ENCODE measurements at places on chromosomes 6 and 20.

GRCh38 chr6:107778265-107778664 is 45.8 kb downstream of the SCML4 start:
- no peak for DNase-seq

GRCh38 chr6:99645986-99646385 is 39.4 kb downstream of the PRDM13 start:
- DNase-seq: no peak

DNA sequence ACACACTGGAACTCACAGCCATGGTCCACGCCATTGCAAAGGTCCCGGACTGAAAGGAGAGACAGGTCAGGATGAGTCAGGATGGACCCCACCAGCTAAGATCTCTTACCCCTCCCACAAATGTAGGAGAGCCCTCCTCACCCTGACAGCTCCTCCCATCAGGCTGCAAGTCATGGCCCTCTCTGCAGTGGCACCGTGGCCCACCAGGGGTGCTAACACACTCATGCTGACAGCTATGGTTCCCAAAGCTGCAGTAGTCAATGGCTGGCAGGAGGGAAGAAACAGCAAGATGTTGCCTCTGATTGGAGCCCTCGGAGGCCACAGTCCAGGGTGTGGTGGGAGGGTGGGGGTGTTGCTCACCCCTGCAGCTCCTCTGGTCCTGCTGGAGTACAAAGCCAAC is 5.7 kb upstream of the RBPJL start:
- DNase-seq: no peak

DNA sequence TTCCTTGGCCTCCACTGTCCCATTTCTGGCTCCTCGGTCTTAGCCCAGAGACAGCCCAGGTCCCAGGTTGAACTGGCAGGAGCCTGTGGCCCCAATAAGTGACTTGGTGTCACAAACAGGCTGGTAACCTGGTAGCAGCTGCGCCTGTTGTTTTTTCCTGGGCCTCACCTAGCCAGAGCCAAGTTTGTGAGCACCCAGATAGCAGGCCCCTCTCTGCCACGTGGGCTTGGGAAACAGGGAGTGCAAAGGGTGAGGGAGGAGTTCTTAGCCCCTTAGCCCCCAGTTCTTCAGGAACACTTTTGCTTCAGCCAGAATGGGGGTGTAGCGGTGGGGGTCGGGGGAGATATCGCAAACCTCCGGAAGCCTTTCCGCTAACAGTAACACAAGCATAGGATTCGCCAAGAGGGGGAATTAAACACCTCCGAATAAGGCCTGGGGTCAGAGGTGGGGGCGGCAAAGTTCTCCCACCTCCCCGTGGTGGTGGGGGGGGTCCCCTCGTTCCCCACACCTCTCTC is 760 bp downstream of the C6orf132 start:
- no peak for DNase-seq

DNA sequence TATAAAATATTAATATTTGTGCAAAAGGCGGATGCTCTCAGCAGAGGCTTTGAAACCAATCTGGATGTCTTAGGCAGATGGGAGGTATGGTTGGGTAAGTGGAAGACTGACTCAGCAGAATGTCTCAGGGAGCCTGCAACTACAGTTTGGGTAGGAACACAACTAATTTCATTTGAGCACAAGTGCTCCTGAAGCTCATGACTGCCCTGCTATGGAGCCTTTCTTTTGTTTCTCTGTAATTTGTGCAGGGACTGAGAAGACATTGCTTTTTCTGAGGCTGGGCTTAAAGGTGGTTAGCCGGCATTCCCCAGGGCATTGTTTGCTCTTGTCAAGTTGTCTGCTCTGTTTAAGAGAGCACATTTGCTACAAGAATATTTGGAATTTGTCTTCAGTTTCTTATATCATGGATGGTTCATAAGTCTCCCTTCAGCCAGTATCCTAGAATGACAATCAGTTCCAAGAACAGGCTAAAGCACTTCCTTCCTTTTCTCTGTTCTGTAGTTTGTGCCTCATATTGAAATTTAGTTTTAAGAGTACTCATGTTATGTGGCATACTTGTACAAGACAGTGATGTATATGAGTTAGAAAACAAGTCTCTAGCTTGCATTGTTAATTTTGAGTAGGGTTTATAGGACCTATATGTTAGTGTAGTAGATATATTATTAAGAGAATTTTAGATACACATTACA is 208.3 kb downstream of the ZFAND3 start:
- no peak for DNase-seq

- DNase-seq: peak; percentile 53
Observed at GRCh38 chr6:41257369-41258195, 28.9 kb downstream of the TREM1 start.

DNA sequence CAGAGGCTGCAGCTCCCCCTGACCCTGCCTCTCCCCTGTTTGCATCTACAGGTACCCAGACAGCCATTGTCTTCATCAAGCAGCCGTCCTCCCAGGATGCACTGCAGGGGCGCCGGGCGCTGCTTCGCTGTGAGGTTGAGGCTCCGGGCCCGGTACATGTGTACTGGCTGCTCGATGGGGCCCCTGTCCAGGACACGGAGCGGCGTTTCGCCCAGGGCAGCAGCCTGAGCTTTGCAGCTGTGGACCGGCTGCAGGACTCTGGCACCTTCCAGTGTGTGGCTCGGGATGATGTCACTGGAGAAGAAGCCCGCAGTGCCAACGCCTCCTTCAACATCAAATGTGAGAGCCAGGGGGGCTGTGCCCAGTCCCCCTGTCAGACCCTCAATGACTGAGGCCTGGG is 42.1 kb upstream of the SRF start:
- no peak for DNase-seq

DNA sequence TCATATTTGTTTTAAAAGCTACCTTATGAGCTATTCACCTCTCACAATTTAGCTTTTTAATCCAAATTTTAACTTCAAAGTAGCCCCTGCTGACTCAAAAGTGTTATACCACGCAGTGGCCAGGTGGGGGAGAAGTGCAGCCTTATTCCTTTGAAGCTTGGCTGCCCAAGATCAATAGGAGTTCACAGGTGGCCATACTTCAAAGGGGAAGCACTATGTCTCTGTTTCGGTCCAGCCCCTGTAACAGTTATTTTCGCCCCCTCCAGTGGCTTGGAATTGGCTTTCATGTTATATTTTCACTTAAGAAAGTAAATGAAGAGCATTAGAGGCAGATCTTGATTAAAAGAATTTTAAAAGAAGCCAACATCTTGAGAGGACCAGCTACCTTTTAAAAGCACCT is 608.4 kb downstream of the EPHA7 start:
- DNase-seq: no peak

DNA sequence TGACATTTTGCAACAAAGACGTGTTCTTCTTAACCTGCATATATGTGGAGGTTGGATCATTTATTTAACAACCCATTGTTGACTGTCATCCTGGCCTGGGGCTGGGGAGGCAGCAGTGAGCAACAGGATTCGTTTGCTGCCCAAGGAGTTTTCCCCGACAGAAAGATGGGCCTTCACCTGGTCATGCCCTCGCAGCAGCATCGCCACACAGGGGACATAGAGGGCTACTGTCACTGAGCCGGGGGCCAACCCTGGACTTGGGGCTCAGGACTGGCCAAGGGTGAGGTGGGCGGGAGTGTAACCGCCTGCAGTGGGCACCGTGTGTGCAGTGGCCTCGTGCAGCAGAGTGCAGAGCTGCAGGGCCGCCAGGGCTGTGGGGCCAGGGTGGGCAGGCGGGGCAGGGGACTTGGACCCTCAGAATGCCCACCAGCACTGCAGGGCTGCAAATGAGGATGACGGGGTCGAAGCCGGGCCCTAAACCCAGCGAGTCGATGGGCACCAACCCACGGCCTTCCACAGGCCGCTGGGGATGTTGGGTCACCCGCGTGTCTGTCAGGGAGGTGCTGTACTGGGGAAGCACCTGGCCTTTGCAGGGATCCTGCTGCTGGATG is 11.8 kb downstream of the DUSP22 start:
- no peak for DNase-seq

DNA sequence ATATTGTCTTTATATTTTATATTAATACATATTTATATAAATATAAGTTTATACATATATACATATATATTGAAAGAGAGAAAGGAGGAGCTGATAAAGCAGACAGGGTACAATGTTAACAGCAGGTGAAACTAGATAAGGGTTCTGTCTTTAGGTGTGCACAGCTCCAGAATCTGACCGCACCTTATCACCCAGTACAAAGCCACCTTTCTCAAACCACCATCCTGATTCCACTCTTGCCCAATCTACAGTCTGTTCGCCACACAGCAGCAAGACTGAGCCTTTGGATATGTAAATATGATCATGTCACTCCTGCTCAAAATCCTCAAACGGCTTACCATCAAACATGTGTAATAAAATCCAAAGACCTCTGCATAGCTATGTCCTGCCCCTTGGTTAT is 34.7 kb upstream of the ASCC3 start:
- DNase-seq: no peak

All from AG09309 (cell line).